ENCODE measurements at places on chromosomes 1 and 21. TPM values are rescaled to one million over a fixed set of nuclear protein-coding genes. Genes with fewer than 3 reads are reported as not detected.

GRCh38 chr1:119822406-119822805 lies 11.1 kb upstream of the REG4 start:
- DNase-seq = no peak

GRCh38 chr1:161981126-161981525 lies 42.5 kb downstream of the OLFML2B start:
- no peak for DNase-seq

DNA sequence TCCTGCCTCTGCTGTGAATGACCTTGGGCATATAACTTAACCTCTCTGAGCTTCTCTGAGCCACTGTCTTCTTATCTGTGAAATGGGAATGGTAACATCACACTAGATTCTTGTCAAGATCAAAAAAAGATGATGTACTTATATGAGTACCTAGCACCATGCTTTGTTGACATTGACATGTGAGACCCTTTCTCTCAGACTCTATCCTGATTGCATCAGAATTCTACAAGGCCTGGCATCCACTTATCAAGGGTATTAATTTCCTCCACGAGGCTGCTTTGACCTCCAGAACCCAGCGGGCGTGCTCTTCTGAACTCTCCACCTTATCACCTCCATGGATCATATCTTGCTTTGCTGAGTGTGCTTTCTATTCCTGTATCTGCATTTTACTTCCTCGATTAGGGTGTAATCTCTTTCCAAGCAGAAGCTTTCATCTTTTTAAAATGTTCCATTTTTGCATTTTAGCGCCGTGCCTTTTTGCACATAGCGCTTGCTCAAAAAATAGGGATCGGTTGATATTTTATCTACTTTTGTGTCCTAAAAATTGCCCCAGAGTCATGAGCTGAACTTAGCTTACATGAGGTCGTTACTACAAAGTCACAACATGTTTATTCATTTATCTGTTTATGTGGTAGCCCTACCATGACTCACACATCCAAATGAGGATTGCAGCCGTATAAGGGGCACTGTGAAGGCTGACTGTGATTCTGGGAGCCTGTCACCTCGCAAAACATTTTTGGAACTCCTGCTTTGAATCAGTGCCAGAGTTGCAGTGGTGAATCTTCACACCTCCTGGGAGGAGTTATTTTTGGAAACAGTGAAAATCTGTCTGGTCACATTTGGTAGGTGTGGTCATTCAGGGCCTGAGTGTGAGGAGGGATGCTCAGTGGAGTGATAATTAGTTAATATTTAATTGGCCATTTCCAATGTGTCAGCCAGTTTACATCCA lies 63.2 kb downstream of the IER5 start:
- DNase-seq = no peak

- peak; percentile 29 for DNase-seq
These were observed 524 bp downstream of the COPA start for GRCh38 chr1:160342526-160342925.

DNA sequence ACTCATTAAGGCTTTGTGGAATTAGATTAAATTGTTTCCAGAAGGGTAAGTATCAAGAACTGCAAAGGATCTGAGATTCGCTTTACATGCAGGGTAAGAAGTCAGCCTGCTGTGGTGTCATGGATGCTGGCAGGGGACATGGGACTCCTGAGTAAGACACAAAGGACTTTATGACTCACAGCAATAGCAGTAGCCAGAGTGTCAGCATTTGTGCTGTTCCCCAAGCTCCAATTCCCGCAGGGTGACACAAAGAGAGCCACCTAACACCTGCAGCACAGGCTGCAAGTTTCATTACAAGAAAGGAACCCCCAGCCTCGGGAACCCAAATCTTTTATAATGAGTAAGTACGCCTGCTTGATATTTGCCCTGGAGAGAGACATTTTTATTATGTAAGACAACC lies 298.1 kb upstream of the POU3F1 start:
- no peak for DNase-seq

- DNase-seq = no peak
These were observed 142.5 kb downstream of the PRDM2 start for GRCh38 chr1:13842497-13842896.

DNA sequence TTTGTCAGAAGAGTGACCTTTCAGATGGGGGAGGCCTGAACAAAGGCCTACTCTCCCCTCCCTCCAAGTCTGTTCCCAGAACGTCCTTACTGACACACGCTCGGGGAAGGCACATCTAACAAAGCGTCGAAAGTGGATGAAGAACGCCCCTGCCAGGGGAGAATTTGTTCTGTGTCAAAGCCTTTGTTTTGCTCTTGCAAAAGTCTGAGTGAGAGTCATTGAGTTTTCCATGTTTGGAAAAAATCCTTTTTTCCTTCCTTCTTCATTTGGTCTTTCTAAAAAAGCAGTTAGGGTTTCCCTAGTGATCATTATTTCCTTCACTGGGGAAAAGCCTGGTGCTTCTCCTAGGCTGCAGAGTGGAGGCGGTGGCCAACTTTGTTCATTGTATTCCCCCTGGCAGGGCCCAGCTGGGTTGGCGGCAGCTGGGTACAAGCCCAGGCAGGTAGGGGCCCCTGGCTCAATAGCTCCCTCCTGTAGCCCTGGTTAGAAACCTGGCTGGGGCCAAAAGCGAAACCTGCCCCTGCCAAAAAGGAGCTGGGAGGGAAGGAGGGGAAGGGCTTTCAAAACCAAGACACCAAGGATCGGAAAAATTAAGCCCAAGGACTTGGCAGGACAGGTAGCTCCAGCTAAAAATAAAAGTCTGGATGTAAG lies 81.1 kb downstream of the ITPKB start:
- no peak for DNase-seq

- no peak for DNase-seq
These were observed 36.9 kb upstream of the TARBP1 start for GRCh38 chr1:234515821-234516241.

DNA sequence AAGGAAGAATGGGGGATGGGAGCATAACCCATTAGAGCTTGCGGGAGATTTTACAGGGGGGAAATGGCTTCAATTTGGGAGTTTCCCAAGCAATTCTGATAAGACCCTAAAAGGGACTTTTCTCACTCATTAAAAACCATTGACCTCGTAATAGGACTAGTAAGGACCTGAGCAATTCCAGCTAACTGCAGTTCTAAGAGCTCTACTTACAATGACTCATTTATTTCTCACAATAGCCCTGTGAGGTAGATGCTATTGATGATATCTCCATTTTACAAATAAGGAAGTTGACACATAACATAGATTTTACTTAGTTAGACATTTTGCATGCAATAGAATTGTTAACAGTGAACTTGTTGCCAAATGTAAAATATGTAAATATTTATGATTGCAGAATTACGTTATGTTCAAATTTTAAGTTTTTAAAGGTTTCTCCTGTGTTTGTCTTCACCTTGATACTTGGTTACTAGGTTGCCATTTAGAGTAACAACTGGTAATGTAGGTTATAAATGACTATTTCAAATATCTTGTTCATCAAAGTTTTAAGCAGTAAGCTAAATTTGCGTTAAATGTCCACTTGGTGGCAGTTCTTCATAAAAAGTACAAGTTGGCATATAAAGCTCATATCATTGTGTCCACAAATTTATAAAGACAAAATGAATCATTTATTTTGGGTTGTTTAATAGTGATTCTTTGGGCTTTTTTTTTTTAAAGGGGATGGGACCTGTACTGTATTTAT lies 182.0 kb downstream of the PLA2G4A start:
- no peak for DNase-seq

DNA sequence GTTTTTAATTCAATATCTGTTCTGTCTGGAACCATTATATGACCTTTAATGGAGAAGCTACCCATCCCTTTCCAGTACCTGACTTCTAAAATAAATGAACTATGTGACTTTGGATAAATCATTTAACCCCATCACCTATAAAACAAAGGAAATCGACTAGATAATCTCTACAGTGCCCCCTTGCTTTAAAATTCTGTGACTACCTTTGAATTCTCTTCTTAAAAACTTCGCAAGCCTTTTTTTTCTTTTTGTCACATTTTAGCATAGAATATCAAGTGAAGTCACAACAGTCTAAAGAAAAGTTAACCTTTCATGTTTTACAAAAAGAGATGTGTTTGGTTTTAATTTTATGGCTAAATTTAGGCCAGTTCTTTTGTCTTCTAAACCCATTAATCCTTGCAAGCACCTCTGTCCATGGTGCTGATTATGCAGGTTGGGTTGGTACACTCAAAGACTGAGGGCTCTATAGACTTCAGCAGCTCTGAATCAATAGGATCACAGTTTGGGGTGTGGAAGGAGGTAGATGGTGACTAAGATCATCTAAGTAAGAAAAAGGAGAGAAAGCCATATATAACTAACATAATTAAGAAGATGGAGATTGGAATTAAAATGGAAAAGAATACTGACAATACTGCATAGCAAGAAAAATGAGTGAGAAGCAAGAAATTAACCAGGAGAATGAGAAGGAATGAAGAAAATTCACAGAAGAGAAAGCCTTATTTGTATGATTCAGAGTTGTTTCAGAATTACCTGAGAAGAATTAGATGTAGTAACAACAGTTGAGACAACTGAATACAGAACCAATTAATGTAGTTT lies 59.2 kb downstream of the TBX15 start:
- DNase-seq = no peak

The LIPI gene
- not detected for total RNA-seq

The IL23R gene
- total RNA-seq = 5.0 TPM

The KRTAP12-2 gene
- total RNA-seq = not detected

The LEFTY2 gene
- not detected for total RNA-seq

The DEPDC1 gene
- total RNA-seq = 29.6 TPM
